ENCODE measurements at places on chromosomes 6 and 20. TPM values are rescaled to one million over a fixed set of nuclear protein-coding genes. Genes with fewer than 3 reads are reported as not detected.

The PNPLA1 gene
- total RNA-seq, result not detected

The BNIP5 gene
- total RNA-seq, result not detected

The CRISP3 gene
- total RNA-seq, result not detected

The CMTR1 gene
- 30.1 TPM for total RNA-seq

The NRM gene
- 6.3 TPM for total RNA-seq

Measured in left cardiac atrium (tissue), 4 donors.